GM12864 (cell line): ENCODE measurements at places on chromosomes 12 and 14.

GRCh38 chr12:69630191-69630590, 19.5 kb upstream of the LRRC10 start:
- no peak for DNase-seq

DNA sequence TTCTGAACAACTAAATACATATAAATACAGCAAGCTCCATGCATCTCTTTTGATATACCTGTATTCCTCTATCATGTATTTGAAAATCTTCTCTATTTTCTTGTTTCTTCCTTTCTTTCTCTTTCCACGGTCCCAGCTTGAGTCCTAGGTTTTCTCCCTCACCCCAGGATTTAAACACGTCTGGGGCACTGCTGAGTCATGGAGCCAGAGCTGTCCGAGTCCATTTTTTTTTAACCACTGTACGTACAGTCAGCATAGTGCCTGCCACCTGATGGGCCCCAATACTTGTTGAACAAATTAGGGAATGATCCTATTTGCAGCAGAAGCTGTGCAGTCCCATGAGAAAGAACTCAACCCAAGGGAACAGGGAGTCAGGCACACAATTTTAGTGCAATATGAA, 158.1 kb downstream of the ATP23 start:
- no peak for DNase-seq

GRCh38 chr14:85061256-85061655, 468.7 kb upstream of the FLRT2 start:
- DNase-seq, result no peak

GRCh38 chr12:15664491-15664890, 124.7 kb downstream of the EPS8 start:
- DNase-seq, result no peak

GRCh38 chr14:74804219-74804825, 41.2 kb downstream of the YLPM1 start:
- DNase-seq, result peak; percentile 8

DNA sequence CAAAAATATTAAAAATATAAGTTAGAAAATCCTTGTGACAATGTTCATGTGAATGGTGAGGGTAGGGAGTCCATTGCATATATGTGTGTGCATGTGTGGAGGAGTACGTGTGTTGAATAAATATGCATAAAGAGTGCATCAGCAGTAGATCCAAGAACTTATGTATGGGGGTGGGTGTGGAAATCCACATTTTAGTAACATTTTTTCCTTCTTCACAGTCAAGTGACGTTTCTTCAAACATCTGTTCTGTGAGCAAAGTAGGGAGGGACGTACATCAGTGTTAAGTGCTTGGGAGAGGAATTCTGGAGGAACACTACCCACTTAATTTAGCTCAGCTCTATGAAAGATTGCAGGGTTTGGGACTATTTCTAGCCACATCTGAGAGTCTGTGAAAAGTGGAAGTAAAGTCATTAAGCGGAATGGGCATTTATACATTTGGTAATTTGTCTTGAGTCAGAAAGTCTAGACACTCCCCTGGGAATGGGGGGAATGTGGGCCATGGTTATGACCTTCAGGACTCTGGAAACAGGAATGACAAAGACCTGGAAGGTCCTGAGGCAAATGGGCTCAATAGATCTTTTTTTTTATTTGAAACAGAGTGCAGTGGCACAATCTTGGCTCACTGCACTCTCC, 156.4 kb upstream of the PLXNC1 start:
- DNase-seq, result no peak

GRCh38 chr12:54719691-54720090, 71.5 kb upstream of the DCD start:
- no peak for DNase-seq

DNA sequence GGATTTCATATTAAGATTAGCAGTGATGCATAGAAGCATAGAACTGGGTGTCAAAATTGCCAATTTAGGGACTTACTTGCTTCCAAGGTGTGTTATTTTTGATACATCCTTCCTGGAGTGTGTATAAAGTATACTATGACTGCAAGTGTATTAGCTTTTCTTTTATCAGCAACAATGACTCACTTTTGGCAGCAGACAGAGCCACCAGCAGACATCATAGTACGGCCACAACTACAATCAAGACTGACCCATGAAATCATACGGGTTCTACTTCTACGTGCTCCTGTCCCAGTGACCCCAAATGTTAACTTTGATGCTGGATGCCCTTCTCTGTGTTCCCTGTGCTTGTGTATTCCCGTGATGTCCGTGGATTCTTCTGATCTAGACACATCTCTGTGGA, 443.9 kb downstream of the TMEM132D start:
- no peak for DNase-seq

DNA sequence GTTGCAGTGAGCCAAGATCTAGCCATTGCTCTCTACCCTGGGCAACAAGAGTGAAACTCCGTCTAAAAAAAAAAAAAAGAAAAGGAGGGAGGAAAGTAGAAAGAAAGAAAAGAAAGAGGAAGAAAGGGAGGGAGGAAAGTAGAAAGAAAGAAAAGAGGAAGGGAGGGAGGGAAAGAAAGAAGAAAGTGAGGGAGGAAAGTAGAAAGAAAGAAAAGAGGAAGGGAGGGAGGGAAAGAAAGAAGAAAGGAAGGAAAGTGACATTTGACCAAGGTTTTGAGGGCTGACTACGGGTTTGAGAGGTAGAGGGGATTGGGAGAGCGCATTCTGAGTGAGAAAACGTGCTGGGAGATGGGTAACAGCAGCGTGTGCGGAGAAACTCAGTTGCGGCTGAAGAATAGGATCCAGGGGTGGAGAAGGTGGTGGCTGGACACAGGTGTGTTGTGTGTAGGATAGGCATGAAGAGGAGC, 521 bp upstream of the PAPLN start:
- no peak for DNase-seq

DNA sequence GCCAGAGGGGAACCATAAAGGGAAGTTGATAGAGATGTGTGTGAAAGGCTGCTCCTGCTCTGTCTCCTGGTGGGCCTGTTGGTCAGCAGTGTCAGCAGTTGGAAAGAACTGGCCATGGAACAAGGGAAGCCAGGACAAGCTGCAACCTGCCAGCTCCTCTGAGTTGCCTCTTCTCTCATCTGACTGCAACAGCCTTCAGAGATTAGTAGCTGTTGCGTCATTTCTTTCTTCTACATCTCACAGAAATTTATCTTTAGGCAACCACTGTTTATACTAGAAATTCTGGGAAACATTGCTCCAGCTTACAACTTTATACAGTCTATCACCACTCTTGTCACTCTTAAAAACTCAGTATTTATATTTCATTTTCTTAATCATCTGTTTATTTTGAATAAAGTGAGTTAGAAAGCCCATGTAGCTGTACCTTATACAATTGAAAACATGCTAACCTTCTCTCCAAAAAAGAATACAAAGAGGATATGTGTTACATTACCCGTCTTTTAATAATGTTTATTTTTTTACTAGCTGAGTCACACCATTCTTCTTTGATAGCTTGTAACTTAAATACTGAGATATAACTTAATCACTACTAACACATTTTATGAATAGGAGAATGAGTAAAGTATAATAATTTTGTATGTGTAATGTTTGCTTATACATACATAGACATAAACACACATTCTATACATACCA, 224.2 kb downstream of the LRFN5 start:
- no peak for DNase-seq

DNA sequence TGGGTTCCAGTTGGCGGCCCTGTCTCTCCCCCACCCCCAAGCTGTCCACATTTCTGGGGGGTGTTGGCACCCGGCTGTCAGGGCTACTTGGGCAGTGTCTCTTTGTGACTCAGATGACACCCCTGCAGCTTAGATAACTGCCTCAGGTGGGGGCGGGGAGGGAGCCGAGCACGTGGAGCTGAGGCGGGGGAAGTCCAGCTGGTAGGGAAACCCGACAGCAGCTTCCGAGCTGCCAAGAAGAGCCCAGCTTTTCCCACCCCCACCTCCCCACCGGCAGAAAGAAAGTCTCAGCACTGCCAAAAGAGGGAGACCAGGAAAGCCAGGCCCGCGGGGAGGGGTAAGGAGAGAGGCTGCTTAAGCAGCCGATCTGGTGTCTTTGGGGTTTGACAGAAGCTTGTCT, 1.4 kb downstream of the LRTM2 start:
- no peak for DNase-seq

- no peak for DNase-seq
These were observed at the start of gene ATXN2 for GRCh38 chr12:111598637-111599452. Gene ATXN2, minus strand, starts transcription at chr12:111599315. Its CDS starts 281 bp downstream, at chr12:111599034.

DNA sequence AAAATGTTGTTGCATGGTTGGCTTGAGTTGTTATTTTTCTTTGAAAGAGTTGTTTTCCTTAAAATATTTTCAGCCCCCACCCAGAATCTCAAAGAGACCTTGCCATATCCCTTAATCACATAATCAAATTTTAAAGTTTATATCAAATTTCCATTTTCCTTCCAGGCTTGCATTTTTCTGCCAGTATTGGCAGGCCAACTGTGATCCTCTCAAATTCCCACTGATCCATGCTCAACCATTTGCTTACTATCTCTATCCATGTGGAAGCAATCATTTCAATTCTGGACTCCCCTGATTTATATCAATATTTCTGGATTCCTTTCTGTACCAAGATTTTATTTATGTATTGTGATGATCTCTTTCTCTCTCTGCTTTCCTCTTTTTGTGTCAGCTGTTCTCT, 64.2 kb upstream of the PYGL start:
- DNase-seq, result no peak

GRCh38 chr14:85233756-85234155, 296.2 kb upstream of the FLRT2 start:
- no peak for DNase-seq

GRCh38 chr12:25041006-25041741, 92.3 kb upstream of the BCAT1 start:
- no peak for DNase-seq

GRCh38 chr12:50061171-50061570, 3.8 kb downstream of the ASIC1 start:
- DNase-seq, result no peak

GRCh38 chr12:57237932-57238853, 8.7 kb downstream of the SHMT2 start:
- no peak for DNase-seq

DNA sequence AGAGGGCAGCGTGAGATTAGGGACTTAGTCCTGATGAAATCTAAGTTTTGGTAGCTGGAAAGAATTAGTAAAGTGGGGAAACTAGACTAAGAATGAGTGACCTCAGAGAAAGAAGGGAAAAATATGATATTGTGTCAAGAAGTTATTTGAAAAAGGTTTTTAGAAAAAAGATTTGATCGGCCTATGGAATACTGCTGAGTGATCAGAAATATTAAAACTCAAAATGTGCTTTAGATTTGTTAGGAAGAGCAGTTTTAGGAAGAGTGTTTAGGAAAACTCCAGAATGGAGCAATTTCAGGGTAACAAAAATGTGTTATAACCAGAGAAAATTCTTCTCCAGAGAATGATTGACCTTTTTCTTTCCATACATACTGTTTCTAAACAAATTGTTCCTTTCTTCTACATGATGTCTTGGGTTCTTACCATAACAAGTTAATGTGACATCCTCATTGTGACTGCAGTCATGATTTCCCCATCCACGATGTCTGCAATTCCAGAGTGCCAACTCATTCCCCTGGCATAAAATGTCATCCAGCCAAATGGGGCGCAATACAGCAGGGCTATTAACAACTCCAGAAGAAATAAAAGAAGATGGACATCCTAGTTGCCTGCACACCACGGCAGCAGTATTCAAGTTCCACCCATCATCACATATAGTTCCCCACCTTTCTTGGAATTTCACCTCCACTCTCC, 11.8 kb downstream of the CD163L1 start:
- DNase-seq, result no peak

GRCh38 chr12:86600664-86601231, 344.6 kb upstream of the MGAT4C start:
- no peak for DNase-seq

DNA sequence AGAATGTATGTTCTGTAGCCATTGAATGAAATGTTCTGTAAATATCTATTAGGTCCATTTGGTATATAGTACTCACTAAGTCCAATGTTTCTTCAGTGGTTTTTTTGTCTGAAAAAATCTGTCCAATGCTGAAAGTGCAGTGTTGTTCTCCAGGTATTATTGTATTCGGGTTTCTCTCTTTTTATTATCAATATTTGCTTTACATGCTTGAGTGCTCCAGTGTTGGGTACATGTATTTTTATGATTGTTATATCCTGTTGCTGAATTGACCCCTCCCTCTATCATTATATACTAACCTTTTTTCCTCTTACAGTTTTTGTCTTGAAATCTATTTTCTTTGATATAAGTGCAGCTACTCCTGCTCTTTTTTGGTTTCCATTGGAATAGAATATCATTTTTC, 382.2 kb downstream of the CCER1 start:
- DNase-seq, result no peak

DNA sequence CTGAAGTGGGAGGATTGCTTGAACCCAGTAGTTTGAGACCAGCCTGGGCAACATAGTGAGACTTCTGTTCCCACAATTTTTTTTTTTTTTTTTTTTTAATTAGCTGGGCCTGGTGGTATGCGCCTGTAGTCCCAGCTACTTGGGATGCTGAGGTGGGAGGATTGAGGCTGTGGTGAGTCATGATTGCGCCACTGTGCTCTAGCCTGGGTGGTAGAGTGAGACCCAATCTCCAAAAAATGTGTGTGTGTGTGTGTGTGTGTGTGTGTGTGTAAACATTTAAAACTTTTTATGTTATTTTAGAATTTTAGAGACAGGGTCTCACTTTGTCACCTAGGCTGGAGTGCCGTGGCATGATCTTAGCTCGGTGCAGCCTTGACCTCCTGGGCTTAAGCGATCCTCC, 6.8 kb downstream of the PPP1R36 start:
- no peak for DNase-seq

- DNase-seq, result no peak
These were observed 101.5 kb upstream of the CCDC91 start for GRCh38 chr12:28088566-28089272.

GRCh38 chr12:95674631-95675030, 115.9 kb downstream of the NTN4 start:
- no peak for DNase-seq

DNA sequence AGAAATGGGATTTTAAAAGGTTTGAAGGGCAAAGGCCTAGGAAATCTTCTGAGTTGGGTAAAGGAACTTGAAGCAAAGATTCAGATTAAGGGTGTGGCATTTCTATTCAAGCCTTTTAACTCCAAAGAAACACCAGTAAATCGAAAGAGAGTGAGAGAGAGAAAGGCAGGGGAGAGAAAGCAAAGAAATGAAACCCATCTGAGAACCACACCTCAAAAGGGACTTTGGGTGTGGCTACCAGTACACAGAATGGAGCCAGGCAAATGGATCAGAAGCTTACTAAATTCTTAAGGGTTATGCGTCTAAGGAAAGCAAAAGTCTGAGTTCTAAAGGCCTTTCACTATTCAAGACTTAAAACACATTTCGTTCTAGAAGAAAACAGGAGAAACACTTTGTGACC, 277.4 kb downstream of the BCL11B start:
- no peak for DNase-seq

- no peak for DNase-seq
These were observed 482 bp upstream of the IFI27L2 start for GRCh38 chr14:94129758-94130414.
